ENCODE measurements at places on chromosomes 2 and 18.
A peak's percentile ranks its signal among the peaks of the same experiment; 100 is the strongest.

GRCh38 chr18:63003899-63004298 lies 288.6 kb downstream of the PHLPP1 start:
- DNase-seq, result no peak

DNA sequence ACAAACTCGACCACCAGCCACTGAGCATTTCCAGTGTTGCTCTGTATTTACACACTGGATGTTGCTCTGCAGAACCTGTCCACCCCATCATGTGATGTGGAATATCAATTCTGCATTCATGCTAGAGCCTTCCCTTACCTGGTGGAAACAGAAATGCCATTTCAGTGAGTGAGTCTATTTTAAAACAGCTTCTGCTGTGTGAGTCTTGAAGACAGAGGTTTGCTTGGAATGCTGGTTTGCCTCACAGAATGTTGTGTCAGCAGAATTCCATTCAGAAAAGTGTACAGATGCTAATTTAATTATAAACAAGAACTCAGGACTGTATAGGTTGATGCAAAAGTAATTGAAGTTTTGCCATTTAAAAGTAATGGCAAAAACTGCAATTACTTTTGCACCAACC lies 118.3 kb downstream of the MAP3K20 start:
- peak; percentile 85 for DNase-seq

GRCh38 chr2:96301865-96302264 lies 3.5 kb downstream of the SNRNP200 start:
- no peak for DNase-seq

GRCh38 chr2:30310955-30311354 lies 79.6 kb downstream of the LBH start:
- DNase-seq, result no peak

DNA sequence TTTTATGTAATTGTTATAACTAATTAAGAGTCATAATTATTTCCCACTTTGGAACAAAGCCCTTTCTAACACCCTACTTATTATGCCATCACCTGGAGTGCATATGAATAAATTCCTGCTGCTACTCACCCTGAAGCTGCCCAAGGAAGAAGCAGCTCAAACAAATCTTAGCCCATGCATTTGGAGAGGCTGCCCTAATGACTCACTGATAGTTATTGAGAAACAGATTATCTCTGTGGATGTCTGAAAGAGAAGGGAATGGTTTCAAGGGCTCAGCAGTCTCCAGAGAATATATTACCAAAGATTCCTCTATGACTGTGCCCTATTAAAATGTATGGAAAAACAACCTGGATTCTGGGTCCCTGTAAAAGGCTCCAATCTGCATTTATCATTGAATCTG lies 81.0 kb downstream of the GPR39 start:
- DNase-seq, result peak; percentile 13
